ENCODE measurements at places on chromosomes 11 and 22. TPM values are rescaled to one million over a fixed set of nuclear protein-coding genes. Genes with fewer than 3 reads are reported as not detected.

- DNase-seq: no peak
These were observed 261.3 kb upstream of the ANO5 start for GRCh38 chr11:21931436-21932101.

DNA sequence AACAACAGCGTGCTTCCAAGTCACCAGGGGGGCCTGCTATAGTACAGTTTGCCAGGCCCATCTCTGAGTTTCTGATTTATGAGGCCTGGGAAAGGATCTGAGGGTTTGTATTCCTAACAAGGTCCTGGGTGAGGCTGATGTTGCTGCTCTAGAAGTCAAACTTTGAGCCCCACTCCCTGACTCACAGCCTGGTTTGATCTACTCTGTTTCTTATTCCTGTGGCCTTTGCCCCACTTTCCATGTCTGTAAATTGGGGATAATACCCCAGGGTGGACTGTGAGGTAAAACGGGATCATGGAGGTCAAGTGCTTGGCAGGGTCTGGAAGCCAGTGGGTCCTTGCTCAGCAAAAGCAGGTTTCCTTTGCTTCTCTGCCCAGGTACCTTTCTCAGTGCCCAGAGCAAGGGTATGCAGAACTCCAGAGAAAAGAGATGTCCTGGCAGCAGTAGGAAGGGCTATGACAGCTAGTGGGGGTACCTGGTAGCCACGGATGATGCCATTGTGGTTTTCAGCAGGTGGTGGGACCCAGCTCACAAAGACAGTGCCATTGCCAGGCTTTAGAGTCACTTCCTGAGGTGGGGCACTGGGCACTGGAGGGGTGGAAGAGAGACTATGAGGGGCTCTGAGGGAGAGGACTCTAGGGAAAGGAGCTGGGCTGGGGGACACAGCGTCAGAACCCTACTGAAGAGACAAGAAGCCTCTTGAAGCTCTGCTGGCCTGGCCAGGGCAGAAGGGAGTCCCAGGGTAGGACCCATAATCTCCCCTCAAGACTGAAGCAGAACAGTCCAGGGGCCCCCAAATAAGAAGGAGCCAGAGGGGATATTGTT lies 2.8 kb downstream of the ROBO4 start:
- no peak for DNase-seq

GRCh38 chr11:69142895-69143294 lies 12.8 kb upstream of the SMIM38 start:
- peak; percentile 58 for DNase-seq

DNA sequence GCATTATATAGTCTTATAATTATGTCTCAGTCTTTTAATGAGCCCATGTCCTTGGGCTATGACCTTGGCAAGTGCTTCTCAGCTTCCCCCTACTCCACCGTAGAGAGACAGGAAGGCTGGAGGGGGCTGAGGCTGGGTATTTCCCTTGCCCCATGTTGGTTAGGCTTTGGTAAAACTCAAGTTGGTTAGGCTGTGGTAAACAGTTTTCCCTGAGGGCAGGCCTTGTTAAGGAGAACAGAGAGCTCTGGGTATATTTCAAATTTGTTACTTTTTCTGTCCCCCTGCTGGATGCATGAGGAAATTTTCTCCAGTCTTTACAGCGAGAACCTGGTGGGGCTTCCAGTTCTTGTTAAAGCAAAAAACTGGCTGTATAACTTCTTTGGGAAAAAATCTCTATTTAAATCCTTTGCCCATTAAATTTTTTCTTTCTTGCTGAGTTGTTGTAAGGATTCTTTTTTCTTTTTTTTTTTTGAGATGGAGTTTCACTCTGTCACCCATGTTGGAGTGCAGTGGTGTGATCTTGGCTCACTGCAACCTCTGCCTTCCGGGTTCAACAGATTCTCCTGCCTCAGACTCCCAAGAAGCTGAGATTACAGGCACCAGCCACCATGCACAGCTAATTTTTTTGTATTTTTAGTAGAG lies 12.2 kb upstream of the DCHS1 start:
- peak; percentile 47 for DNase-seq

SCN4B gene
- not detected for total RNA-seq

NCAM1 gene
- total RNA-seq: not detected

OR5P2 gene
- not detected for total RNA-seq

- DNase-seq: no peak
These were observed 639.4 kb upstream of the FAT3 start for GRCh38 chr11:91585035-91585801.

Measured in SK-MEL-5 (cell line).